HCT116 (cell line): ENCODE measurements at places on chromosomes 4 and X. TPM values are rescaled to one million over a fixed set of nuclear protein-coding genes. Genes with fewer than 3 reads are reported as not detected.

Gene PNPLA4
- total RNA-seq: 15.5 TPM

Gene FAAH2
- 6.1 TPM for total RNA-seq

Gene IL2
- total RNA-seq: 1.3 TPM

Gene VSIG1
- total RNA-seq: 0.07 TPM

Gene ADH1A
- not detected for total RNA-seq

DNA sequence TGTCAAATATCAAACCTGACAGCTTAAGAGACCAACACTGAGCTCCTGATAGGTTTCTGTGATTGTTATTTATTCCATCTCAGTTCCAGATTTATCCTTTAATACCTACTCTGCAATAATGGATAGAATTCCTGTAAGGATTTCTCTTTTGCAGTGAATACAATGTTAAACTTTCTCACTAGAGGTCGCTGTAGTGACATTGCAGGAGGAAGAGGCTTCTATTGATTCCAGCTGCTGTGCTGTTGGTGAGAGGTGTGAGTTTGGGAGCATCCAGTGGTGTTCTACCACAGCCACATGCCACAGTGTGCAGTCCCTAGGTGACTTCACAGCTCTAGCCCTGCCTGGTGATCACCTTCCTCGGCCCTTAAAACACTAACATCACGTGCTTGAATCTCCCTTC lies 34.6 kb upstream of the DCAF8L2 start:
- DNase-seq: no peak
- H3K4me1 ChIP-seq: no peaks in the 10 kb centered on the region
- H3K36me3 ChIP-seq: no peaks in the 10 kb centered on the region
- H3K27ac ChIP-seq: no peak overlapping the region
- no peak overlapping the region for H3K4me3 ChIP-seq

- H3K4me1 ChIP-seq: peaks cover 5% of the 10 kb centered on the region; the same call in 1 of the 2 replicates
- no peaks in the 10 kb centered on the region for H3K36me3 ChIP-seq
- H3K27ac ChIP-seq: no peak overlapping the region
- peak; percentile 48 for DNase-seq
Measured at GRCh38 chrX:65581661-65582339, 47.2 kb upstream of the LAS1L start.

DNA sequence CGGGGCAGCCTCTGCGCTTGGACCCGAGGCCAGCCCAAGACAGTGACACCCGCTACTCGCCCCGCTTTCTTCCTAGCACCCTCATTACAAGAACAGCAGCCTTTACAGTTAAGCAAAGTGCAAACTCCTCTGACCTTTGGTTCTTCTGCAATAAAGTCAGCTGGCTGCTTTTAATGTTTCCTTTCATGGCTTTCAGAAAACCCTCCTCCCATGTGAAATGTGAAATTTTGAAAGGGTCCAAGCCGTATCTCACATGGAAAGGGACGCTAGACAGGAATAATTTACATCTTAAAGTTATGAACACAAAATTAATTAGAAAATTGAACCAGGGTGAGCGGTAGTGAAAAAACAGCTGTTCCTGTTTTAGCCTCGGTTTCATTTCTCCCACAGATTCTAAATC lies 520.1 kb upstream of the FRG1 start:
- no peak overlapping the region for H3K27ac ChIP-seq
- no peaks in the 10 kb centered on the region for H3K27me3 ChIP-seq
- DNase-seq: no peak
- H3K4me3 ChIP-seq: no peak overlapping the region
- H3K36me3 ChIP-seq: no peaks in the 10 kb centered on the region

DNA sequence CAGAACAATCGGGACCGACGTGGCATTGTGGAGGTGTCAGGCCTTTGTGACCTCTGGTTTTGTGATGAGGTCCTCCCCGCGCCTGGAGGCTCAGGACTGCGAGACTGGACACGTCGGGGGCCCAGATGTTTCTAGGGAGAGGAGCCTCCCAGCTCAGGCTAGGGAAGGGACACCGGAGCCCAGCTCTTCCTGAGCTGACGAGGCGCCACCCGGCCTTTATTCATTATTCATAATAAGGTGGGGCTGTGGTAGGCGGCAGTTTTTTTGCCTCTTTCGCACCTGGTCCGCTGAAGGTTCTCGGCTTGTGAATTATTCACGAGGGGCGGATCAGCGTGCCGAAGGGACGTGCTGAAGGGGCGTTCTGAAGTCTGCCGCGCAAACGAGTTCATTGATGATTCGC lies 2.3 kb upstream of the UBA1 start:
- no peaks in the 10 kb centered on the region for H3K27me3 ChIP-seq
- H3K27ac ChIP-seq: peak overlapping the region; percentile 79
- DNase-seq: peak; percentile 13
- peaks cover 26% of the 10 kb centered on the region; the same call in 1 of the 2 replicates for H3K4me1 ChIP-seq
- peak overlapping the region; percentile 67 for H3K4me3 ChIP-seq

GRCh38 chr4:21013501-21013900 lies 313.2 kb downstream of the PACRGL start:
- H3K27ac ChIP-seq: no peak overlapping the region
